Vein endothelial cell (primary cell): ENCODE measurements at places on chromosomes 16 and 17. TPM values are rescaled to one million over a fixed set of nuclear protein-coding genes. Genes with fewer than 3 reads are reported as not detected.

The ZNF750 gene
- total RNA-seq: 0.10 TPM in 1 of 2 replicates, not detected in the other

The CCL8 gene
- 0.38 TPM in 1 of 2 replicates, not detected in the other for total RNA-seq

The KPNB1 gene
- 380 and 475 TPM in 2 replicates for total RNA-seq

The LPCAT2 gene
- total RNA-seq: 46.7 and 60.0 TPM in 2 replicates

The CYBA gene
- 124 and 270 TPM in 2 replicates for total RNA-seq

The TNP2 gene
- total RNA-seq: not detected in 2 replicates

The BAIAP3 gene
- 0.67 and 0.98 TPM in 2 replicates for total RNA-seq

The PIK3R6 gene
- under 0.01 TPM in 1 of 2 replicates, not detected in the other for total RNA-seq

The UMOD gene
- total RNA-seq: not detected in 2 replicates

The GRIN2C gene
- total RNA-seq: 0.19 TPM in 1 of 2 replicates, not detected in the other

The EVPLL gene
- not detected in 2 replicates for total RNA-seq

The TMEM238L gene
- not detected in 2 replicates for total RNA-seq

The KRT35 gene
- not detected in 2 replicates for total RNA-seq

The ZNF385C gene
- not detected in 2 replicates for total RNA-seq

The HEXIM2 gene
- total RNA-seq: 2.8 and 4.2 TPM in 2 replicates

The CCL16 gene
- 0.65 and 0.86 TPM in 2 replicates for total RNA-seq

The USP31 gene
- total RNA-seq: 27.1 and 28.9 TPM in 2 replicates

The ANKRD40CL gene
- total RNA-seq: not detected in 2 replicates

The ABCC1 gene
- 39.5 and 58.1 TPM in 2 replicates for total RNA-seq

The CCL3 gene
- not detected in 2 replicates for total RNA-seq

The SMIM36 gene
- not detected in 2 replicates for total RNA-seq

The ADAT1 gene
- total RNA-seq: 90.5 and 102 TPM in 2 replicates

The IL17C gene
- 0.10 and 0.33 TPM in 2 replicates for total RNA-seq

The ACSM2A gene
- not detected in 2 replicates for total RNA-seq

The DPEP1 gene
- 0.10 and 0.33 TPM in 2 replicates for total RNA-seq

The MYO15A gene
- 0.29 TPM in 1 of 2 replicates, not detected in the other for total RNA-seq

The WNK4 gene
- total RNA-seq: 1.3 and 2.6 TPM in 2 replicates

The NAT9 gene
- total RNA-seq: 33.3 and 34.8 TPM in 2 replicates

The UNKL gene
- total RNA-seq: 11.4 and 15.9 TPM in 2 replicates

The TBC1D3H gene
- not detected in 2 replicates for total RNA-seq
